ENCODE measurements at places on chromosomes 3 and 15.

DNA sequence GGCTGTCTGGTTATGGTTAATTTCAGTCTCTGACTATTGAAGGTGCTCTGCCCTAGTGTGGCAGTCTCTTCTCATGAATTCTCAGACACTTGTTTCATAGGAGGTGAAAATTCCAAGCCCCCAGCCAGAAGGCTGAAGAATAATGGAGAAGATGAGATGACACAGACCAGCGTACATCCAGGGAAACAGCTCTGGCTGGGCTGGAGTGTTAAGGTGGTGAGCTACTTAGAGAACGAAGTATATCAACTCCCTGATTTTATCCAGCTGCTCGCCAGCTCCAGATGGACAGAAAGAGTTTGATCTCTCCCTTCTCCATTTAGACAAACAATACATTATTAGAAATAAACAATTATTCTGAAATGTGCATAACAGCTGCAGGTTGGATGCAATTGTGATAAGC lies 494.5 kb upstream of the RGMA start:
- no peak for DNase-seq

GRCh38 chr3:73449774-73450173 lies 175.0 kb downstream of the PDZRN3 start:
- no peak for DNase-seq

GRCh38 chr3:118682921-118683320 lies 351.7 kb downstream of the IGSF11 start:
- DNase-seq, result no peak

DNA sequence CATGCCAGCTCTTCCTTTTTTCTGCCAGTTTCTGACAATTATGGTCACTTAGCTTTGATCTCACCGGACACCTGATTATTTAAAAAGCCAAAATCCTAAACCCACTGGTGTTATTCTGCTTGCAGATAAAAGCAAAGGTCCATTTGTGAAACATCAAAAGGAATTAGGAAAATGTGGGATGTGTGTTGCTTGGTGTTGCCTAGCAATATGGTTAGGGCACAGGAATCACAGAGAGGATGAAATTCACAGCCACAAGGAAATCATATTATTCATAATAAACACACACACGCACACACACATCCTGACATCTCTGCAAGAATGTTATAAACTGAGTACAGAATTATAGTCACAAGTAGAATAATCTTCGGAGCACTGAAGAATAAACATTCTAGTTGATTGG lies 89.3 kb upstream of the BHLHE40 start:
- DNase-seq, result no peak

DNA sequence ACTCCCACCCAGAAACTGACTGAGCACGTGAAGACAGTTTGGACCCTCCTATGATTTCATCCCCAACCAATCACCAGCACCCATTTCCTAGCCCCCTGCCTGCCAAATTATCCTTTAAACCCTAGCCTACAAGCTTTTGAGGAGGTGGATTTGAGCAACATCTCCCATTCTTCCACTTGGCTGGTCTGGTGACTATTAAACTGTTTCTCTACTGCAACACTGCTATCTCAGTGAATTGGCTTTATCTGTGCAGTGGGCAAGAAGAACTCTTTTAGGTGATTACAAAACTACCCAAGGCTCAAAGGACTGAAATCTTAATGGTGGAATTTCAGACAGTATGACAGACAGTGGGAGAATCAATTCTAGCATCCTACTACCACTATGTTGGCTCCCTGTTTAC lies 57.6 kb downstream of the FOXB1 start:
- DNase-seq, result no peak

DNA sequence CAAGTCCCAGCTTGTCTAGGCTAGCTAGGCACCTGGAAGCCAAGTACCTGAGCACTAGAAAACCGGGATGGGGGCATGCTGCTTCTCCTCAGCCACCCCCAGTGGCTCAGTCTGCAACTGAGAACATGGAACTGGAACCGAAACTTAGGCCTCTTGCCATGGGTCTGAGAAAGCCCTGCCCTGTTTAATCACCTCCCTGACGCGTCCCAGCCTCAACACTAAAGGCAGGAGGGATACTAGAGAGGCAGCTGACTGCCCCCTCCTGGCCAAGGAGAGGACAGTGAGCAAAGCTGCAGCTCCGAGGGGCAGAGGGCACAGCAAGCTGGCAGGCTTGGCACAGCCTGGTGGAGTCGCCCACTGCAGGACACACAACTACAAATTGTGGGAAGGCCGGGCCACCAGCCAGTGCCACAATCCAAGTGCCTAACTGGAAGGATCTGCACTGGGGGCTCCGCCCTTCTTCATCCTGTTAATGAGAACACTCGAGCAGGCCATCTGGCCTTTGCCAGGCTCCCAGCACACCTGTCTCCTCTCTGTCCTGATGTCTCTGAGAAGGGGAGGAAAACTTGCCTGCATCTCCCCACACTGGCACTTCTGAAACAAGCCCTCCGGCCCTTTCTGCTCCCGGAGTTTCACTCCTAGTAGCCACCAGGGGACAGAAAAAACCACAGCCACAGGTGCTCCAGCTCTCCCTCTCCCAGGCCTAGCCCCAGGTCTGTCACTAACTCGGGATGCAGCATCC lies 53.7 kb downstream of the BDH1 start:
- DNase-seq, result peak; percentile 84

GRCh38 chr15:100033140-100033857 lies 300.1 kb upstream of the LYSMD4 start:
- no peak for DNase-seq

GRCh38 chr3:65177960-65178376 lies 490.2 kb upstream of the ADAMTS9 start:
- DNase-seq, result no peak

Data from HS-27A (cell line).